ENCODE measurements at places on chromosomes 3 and 15.

GRCh38 chr15:75156326-75157215 is 45.1 kb upstream of the C15orf39 start:
- DNase-seq, result no peak

DNA sequence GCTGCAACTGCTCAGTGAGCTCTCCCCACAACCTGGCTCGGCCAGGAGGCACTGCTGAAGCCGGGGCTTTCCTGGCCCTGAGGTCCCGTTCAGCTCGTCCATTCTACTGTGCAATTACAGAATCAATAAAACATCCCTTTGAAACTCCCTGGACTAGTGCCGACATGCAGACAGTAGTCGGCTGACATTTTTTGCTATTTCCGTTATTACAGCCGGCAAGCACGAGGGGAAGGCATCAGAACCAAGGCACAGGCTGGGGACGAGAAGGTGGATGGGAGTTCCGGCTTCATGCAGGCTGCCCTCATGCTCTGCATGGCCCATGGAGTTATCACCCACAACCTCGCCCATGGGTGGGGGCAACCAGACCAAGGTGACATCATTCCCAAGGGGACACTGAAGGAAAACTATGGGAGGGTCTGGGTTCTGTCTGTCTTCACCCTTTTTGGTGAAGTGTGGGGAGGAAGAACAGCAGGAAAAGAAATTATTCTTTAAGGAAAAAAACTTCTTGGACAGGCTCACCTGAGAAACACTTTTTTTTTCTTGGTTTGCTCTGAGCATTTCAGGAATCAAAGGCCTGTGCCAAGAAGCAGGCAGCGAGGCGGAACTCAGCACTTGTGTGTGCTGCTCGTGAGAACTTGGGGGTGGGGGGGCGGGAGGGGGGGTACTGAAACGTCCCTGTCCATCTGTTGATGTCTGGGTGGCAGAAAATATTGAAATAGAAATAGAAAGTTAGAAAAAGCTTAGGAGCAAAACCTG is 154.5 kb downstream of the FOXP1 start:
- DNase-seq, result no peak

DNA sequence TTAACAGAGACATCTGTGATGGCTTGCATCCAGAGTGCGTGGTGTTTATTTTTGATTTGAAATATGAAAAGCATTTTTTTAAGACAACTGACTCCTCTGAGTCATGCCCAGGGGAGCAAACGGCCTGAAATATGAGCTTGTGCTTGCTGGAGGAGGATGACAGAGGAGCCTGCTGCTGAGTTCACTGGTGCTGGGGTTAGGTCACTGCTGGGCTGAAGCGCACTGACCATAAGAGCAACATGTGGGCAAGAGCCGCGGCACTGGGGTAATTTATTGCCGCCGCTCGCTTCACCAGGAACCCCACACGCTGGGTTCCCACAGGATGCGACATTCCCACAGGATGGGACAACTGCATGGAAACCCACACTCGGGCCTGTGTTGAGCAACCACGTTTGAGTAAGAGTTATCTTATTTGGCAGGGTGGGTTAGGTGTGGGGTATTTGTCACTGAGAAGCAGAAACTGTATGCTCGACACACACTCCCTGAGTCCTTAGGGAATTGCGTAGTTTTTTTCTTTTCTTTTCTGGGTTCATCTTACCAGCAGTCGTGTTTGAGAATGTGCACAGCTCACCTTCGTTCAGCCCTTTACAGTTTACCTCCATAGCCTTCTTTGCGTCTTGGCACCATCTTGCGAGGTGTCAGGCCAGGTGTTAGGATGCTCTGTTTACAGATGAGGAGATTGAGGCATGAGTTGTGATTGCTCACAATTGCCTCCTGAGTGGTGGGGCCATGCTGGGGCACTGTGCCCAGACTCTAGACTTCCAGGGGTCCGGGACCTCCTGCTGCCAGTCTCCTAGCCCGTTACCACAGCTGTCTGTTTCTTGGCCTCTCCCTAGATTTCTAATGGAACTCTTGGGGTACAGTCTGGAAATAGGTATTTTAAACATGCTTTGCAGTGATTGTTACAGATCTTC is 60.4 kb downstream of the SMAD3 start:
- no peak for DNase-seq

GRCh38 chr3:98563661-98564281 is 29.6 kb downstream of the CPOX start:
- no peak for DNase-seq

DNA sequence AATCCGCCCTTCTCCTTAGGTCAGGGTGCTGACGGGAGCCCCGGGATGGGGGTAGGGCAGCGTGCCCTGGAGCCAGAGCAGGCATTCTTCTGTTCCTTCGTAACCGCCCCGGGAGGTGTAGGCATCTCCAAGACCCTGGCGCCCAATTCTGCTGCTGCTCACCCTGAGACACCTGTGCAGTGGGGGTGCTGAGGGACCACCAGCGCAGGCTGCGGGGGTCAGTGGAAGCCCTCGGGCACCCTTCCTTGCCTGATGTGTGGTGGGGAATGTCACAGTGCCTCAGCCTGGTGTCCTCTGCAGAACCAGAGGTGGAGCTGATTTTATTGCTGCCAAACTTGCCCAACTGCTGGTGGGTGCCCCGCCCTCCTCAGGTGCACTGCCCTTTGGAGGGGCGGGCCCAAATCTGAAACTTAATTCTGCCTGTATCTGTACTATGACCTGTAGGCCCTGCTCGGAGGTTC is 7.3 kb downstream of the CSK start:
- no peak for DNase-seq

GRCh38 chr3:102481050-102481449 is 46.2 kb downstream of the ZPLD1 start:
- peak; percentile 73 for DNase-seq

- DNase-seq, result no peak
Observed at GRCh38 chr15:39890621-39891020, 29.4 kb downstream of the GPR176 start.

GRCh38 chr15:38508647-38509046 is 54.7 kb downstream of the FAM98B start:
- no peak for DNase-seq

GRCh38 chr3:7659079-7659478 is 798.2 kb downstream of the GRM7 start:
- DNase-seq, result no peak

DNA sequence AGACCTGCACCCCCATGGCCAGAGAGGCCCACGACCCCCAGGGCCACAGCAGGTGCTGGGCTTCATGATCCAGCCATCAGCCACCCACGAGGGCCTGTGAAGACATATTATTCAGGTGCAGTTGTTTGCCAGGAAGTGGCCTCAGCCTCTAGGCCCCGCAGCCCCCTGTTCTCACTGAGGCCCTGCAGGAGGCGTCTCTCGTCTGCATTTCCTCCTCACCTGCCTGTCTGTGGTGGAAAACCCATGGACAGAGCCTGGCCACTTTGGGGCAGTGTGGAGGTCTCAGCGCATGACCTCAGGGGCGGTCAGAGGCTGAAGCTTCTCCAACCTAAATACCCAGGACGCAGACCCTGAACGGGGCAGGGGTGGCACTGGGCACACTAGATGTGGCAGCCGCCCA is 18.6 kb downstream of the UROC1 start:
- no peak for DNase-seq

- DNase-seq, result no peak
Observed at GRCh38 chr3:131948806-131949205, 86.0 kb downstream of the CPNE4 start.

DNA sequence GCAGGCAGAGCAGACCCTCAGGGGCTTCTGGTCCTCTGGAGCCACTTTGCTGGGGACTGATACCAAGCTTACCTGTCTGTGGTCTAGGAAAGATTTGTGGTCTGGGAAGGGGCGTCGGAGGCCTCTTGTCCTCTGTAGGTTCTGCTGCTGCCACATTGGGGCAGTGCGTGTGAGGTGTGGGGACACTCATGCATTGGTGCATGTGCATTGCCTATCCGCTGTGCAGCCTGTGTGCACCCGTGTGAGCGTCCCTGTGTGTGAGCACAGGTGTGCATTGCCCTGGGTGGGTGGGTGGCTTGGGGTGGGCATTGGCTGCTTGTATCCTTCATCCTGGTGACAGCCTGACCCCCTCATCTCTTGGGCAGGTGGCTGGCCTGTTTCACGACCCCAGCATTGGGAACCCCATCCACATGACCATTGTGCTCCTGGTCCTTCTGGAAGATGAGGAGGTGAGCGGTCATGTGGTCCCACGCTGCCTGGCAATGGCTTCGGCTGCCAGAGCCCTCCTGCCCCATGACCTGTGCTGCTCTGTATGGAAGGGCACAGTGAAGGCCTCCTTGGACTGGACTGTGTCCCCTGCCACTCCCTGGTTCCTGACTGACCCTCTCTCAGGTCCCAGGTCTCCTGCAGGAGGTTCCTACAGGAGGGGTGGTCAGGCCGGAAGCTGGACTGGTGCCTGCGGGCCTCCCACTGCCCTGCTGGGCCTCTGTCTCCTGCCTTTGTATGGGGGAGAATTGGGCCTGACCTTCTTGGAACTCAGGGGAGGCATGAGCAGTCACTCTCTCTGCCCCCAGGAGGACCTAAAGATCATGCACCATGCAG is 41.5 kb downstream of the SAXO2 start:
- no peak for DNase-seq

GRCh38 chr3:140883428-140884040 is 58.1 kb upstream of the SLC25A36 start:
- DNase-seq, result no peak

- no peak for DNase-seq
Observed at GRCh38 chr15:90860942-90861675, 7.3 kb upstream of the FURIN start.

DNA sequence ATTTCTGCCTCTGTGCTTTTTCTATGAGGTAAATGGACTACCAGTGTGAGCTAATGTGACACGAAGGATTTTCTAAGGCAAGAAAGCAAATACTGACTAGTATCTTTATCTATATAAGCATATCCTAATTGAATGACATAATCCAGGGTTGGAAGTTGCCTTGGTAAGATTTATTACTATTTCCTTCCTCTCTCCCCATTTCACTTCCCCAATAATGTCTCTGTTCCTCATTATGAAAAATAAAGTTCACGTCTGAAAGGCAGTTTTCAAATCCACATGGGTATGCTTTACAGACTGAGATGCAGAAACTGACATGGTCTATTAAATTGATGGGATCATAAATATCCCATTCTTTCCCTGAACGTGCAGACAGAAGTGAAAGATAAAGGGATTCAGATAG is 86.0 kb downstream of the DTWD1 start:
- no peak for DNase-seq

GRCh38 chr3:42699511-42699971 is 3.1 kb downstream of the HHATL start:
- no peak for DNase-seq

DNA sequence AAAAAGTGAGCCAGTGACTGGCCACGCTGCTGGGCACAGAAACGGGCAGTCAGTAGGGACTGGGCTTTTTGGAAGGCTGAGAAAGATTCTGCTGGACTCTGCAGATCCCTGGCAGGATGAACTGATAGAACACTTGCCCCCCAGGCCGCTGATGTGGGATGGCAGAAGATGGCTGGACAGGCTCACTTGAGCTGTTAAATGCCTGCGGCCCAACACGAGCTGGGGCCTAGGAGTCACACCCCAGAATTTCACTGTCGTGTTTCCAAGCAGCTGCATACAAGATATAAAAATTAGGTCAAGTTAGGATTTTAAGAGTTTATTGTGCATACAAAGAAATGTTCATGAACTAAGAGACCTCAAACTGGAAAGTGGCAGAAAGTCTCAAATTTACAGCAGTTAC is 26.9 kb downstream of the GLDN start:
- no peak for DNase-seq

DNA sequence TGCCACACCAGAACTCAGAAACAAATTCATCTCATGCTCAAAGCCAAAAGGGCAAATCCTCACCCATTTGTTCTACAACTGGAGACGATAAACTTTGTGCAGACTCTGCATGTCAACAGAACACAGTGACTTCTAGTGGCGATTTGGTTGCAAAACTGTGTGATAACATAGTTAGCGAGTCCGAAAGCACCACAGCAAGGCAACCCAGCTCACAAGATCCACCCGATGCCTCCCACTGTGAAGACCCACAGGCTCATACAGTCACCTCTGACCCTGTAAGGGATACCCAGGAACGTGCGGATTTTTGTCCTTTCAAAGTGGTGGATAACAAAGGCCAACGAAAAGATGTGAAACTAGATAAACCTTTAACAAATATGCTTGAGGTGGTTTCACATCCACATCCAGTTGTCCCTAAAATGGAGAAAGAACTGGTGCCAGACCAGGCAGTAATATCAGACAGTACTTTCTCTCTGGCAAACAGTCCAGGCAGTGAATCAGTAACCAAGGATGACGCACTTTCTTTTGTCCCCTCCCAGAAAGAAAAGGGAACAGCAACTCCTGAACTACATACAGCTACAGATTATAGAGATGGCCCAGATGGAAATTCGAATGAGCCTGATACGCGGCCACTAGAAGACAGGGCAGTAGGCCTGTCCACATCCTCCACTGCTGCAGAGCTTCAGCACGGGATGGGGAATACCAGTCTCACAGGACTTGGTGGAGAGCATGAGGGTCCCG is 199.7 kb downstream of the AKAP13 start:
- DNase-seq, result no peak

DNA sequence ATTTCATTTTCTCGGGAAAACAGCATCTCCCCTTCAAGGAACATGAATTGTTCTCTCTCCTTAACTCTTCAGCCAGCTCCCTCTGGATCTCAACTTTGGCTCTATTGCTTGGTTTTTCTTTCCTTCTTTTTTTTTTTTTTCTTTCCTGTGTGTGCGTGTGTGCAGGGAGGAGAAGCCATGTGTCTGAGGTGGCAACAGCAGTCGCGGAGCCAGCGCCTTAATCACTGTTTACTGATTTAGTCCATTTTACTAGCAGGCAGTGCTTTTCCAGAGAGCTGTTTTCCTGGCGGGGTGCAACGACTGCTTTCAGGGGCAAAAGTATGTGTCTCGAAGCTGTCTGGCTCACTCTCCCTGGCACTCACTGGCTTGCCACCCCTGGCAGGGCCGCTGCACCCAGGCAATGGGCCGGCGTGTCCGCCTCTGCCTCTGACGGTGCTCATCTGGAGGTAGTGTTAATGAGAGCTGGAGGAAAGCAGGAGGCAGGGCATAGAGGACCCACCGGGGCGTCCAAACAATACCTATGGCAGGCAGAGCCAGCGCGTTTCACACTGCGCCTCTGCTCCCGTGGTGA is 835.4 kb upstream of the NR2F2 start:
- no peak for DNase-seq

- DNase-seq, result no peak
Observed at GRCh38 chr3:105353485-105354161, 13.1 kb upstream of the ALCAM start.

DNA sequence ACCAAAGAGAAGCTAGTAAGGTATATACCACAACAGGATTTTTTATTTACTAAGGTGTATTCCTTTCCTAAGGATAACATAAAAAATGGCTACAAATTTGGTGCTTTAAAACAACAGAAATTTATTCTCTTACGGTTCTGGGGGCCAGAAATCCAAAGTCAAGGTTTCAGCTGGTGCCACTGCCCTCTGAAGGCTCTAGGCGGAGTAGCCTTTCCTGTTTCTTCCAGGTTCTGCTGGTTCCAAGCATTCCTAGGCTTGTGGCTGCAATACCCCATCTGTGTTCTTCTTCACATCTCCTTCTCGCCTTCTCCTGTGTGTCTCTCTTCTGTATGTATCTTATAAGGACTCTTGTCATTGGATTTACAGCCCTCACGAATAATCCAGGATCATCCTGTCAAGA is 549.9 kb downstream of the GRM7 start:
- peak; percentile 4 for DNase-seq
